Nephron progenitor cell (in vitro differentiated cells): ENCODE measurements at places on chromosomes 6 and 20.

DNA sequence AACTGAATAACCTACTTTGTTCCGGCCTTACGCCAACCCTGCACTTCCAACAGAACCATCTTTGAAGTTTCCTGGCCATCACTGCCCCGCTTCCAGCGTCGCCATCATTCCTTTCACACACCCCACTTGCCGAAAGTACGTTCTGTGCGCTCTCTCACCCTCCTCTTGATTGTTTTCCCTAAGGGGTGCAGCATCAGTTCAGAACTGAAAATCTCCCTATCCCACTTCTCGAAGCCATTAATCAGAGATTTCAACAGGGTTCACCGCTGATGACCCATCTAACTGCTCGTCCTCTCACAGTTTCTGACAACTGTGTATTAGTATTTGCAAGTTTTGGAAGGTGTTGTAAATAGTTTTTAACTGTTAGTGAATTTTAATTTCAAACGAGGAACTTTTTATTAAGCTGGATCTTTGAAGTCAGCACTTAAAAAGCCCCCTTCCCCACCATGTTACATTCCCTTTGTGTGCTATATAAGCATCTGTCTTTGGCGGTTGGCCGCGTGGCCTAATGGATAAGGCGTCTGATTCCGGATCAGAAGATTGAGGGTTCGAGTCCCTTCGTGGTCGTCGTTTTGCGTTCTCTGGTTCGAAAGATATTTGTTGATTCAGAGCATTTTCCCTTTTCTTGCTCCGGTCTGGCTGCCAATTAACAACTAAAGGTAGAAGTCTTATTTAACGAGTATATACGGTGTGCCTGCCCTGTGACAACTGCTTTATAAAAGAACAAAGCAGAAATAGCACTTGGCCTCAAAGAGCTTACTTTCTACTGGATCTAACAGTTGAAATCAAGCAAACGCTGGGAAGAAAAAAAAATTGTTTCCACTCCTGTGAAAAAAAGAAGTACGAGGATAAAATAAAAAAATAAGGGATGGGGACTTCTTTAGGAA is 42.6 kb downstream of the TRIM27 start:
- peak; percentile 84 for DNase-seq

GRCh38 chr20:34082232-34082887 is 29.7 kb downstream of the EIF2S2 start:
- no peak for DNase-seq

GRCh38 chr20:39638731-39639130 is 676.6 kb downstream of the DHX35 start:
- no peak for DNase-seq

DNA sequence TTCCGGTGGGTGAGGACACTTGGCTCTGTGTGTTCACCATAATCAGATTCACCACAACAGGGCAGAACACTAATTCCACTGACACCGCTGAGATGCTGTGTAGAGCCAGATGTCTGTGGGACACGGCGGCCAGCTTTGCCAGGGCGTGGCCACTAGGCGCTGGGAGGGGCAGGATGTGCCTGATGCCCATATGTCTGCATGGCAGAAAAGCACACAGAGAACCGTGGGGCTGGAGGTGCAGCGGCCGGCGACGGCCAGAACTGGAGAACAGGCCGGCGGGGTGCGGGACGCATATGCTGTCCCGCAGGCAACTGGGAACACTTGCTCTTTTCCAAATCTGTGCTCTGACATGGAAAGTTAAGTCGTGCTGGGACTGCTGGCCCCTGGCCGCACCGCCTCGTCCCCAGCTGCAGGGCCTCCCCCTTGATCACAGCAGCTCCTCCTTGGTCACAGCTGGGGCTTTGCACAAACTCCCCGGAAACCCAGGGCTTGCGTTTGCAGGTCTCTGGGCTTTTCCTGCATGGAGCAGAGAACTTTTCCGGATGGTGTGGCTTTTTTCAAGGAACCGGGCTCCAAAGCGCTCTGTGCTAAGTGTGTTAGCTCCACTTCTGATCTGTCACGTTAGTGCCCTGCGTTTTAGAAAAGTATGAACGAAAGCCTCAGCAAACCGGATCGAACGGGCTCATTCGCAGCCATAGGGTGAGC is 31.1 kb downstream of the NTSR1 start:
- no peak for DNase-seq

DNA sequence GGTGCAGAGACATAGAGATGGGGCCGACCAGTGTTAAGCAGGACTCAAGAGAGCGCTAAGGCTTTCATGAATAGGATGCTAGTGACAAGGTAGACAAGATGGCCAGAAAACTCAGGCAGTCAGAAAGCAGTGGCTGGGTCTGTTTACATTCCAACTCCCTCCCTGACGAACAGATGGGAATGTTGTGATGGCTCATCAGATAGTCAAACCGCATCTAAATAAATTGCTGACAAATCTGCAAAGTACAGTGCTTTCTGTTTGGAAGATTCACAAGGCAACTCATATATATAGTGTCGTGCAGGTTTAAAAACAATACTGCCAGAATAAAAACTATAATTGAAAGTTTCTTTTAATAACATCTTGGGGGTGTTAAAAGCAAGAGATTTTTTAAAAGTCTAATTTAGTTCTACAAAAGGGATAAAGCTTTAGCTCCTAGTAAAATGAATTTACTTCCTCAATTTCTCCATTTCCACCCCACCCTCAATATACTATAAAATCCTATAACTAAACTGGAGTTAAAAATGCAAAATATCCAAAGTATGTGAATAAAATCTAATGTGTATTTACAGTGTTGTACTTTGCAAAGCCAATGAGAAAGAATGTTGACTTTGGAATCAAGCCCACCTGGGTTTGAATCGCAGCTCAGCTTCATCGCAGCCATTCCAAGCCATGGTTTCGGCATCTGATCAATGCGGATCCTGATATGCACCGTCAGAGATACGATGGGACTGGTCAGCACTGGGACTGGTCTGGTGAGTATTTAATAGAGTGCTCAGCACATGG is 247.3 kb upstream of the PDE10A start:
- no peak for DNase-seq

DNA sequence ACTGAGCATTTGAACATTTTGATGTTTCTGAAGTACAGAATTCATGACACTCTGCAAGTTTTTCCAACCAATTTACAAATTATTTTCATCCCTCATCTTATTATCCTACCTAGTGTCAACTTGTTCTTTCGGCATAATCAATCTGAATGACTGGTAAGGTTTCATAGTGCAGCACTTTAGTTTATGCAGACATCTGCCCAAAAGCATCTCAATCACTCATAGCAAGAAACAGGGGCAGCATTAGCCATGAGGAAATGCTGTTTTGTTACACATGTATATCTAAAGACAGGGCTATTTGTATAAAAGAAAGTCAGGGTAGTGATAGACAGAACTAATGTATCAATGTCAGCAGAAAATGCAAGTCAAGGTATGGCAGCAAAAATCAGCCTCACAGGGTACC is 378.1 kb upstream of the AGPAT4 start:
- DNase-seq = no peak

GRCh38 chr20:8662433-8662954 is 406.4 kb upstream of the PLCB4 start:
- DNase-seq = no peak

GRCh38 chr6:28948782-28949486 is 25.1 kb upstream of the TRIM27 start:
- no peak for DNase-seq

DNA sequence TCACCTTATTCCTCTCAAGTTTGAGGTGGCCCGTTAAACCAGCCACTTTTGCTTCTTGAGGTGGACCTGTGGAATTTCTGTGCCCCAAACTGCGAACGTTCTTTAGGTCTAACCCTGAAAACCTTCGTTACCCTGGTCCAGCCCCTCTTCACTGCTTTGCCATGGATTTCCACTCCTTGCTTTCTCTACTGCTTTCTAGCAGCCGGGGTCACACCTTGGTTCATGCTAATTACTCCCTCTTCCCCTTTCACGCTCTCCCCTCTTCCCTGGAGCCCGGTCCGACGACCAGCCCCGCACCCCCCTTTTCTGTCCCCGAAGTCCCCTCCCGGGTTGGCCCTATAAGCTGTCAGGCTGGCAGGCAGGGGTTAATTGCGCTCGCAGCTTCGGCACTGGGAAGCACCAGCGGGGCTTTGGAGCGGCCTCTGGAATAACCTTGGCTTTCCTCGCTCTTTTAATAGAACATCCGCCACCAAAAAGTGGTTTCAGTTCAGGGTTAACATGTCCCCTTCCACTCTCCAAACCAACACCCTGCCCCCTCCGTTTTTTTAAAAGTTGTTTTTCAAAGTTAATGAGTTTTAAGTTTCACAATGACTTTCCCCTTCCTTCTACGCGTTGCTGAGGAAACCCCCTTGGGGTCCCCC is 1.4 kb upstream of the HIVEP1 start:
- peak; percentile 68 for DNase-seq

DNA sequence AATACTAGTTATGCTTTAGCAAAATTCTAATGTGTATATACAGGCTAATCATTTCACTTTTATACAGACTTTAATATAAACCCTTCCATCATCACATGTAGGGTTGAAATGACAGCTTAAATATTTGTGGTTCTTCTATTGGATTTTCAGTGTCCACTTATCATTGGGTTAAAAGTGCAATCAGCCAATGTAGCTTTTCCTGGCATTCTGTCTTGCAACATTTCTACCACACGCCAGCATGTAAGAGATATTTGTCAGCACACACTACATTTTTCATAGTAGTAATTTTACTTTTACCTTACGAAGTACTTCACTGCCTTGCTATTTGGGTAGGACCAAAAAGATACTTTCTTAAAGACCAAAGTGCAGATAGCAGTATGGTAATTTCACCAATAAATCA is 252.0 kb downstream of the TBX18 start:
- DNase-seq = no peak

DNA sequence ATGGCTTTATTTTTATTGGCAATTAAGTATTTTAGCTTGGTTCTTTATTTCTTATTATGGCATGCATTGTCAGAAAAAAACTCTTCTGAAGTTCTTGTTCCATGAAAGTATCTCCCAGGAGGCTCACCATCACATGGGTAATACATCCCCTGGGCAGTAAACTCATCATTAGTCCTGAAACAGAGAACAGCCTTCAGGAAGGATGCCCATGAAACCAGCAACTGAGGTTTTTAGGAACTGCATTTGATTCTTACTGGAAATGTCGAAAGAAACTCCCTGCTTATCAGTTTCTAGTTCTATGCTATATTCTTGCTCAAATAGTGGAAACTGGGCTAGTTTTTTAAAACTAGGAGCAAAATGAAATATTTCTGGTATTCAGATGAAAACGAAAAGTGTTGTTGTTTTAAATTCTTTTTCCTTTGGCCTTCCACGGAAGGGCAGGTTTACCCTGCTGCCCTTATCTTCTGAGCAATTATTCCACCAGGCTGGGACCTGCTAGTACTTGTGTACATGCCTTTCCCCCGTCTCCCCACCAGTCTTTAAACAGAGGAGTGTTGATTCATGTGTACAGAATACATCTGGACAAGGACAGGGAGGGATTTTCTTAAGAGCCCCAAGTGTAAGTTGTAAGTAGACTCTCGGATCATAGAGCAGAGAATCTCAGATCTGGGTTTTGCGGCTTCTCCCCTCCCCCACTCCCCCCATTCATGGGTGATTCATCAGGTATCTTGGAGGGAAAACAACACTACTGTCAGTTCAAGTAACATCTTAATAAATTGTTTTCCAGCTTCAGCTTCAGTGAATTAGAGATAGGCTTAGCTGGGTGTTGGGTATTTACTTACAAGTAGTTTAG is 81.5 kb downstream of the RTN4IP1 start:
- no peak for DNase-seq

GRCh38 chr6:12102350-12102749 is 90.2 kb downstream of the HIVEP1 start:
- DNase-seq = no peak

DNA sequence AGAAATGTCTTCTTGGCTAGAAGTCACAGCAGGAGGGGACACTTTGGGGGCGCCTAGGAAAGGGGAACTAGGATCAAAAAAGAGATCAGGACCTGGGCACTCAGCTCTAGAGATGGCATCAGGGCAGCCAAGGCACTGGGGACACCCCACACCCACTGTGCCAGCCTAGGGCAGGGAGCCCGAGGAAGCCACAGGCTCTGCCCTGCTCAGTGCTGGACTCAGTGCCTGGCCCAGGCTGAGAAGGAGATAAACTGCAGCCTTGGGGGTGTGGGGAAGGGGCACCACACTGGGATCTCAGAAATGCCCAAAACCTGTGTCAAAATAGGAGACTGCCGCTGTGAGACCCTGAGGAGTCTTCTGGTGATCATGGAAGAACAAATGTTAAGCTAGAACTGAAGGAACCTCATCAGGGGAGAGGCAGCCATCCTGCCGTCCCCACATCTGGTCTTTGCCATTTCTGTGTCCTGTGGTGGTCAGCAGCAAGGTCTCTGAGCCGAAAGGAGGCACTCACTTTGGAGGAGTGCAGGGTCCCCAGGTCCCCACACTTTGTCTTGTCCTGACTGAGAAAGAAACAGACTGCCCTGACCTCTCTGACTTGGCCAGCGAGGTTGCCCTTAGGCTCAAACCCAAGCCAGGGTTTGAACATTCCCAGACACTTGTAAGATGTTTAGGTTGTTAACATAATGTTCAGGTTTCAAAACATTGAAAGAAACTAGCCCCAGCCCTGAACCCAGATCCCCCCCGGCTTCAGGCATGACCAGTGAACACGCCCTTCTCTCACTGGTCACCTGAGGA is 2.3 kb downstream of the ARFRP1 start:
- DNase-seq = no peak

DNA sequence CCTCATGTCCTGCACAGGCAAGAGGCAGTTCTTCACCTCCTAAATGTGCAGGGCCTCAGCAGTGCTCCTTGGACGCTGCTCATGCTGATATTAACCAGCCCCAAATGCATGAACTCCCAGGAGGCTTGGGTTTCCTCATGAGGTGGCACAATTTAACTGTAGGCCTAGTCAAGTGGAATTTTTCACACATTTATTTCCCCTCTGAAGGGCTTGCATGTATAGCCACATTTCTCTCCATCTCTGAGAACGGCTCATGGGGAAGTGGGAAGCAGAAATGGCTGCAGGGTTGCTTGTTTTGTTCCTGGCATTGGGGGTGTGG is 72.8 kb upstream of the PAX1 start:
- no peak for DNase-seq

GRCh38 chr6:65943548-65943947 is 236.5 kb upstream of the EYS start:
- DNase-seq = no peak

DNA sequence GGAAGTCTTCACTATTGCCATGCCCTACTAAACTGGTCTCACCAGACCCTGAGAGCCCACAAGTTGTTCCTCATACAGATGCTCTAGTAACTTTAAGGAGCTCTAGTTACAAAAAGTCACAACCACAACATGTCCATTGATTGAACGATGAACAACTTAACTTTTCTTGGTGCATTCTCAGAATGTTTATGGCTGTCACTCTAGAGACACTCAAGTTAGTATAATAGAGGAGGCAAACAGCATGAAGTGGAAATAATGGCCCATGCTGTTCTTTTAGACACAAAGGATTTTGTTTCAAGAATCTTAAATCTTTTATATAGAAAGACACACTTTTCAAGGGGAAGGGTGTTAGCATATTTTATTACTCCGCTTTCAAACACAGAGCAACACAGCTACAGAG is 934.4 kb downstream of the HACE1 start:
- no peak for DNase-seq

GRCh38 chr6:139446138-139446715 is 71.8 kb upstream of the CITED2 start:
- no peak for DNase-seq

- no peak for DNase-seq
These were observed 49.3 kb downstream of the GPR63 start for GRCh38 chr6:96787846-96788580.
